ENCODE measurements at places on chromosomes 3 and 15.

DNA sequence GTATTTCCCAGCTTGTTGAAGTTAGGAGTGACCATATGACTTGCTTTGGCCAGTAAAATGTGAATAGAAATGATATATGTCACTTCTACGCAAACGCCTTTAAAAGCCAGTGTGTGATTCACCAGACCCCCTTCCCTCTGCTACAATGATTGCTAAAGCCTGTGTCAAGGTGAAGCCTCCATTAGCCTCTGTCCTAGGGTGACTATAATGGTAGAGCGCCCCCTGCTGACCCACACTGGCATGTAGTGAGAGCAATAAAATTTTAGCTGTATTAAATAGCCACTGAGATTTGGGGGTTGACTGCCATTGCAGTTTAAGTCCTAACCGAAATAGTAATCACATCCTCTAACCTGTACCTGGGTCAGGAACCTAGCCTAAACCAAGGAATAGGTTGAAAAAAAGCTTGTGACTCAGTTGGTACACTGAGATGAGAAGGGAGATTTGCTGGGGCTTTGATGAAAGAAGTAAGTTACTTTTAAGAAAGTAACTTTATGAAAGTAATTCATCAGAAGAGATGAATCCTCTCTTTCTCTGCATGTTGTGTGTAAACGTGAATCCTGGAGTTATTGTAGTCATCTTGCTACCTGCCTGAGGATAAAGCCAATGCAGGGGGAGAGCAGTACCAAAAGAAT is 52.6 kb downstream of the GTF2E1 start:
- peak; percentile 19 for DNase-seq

DNA sequence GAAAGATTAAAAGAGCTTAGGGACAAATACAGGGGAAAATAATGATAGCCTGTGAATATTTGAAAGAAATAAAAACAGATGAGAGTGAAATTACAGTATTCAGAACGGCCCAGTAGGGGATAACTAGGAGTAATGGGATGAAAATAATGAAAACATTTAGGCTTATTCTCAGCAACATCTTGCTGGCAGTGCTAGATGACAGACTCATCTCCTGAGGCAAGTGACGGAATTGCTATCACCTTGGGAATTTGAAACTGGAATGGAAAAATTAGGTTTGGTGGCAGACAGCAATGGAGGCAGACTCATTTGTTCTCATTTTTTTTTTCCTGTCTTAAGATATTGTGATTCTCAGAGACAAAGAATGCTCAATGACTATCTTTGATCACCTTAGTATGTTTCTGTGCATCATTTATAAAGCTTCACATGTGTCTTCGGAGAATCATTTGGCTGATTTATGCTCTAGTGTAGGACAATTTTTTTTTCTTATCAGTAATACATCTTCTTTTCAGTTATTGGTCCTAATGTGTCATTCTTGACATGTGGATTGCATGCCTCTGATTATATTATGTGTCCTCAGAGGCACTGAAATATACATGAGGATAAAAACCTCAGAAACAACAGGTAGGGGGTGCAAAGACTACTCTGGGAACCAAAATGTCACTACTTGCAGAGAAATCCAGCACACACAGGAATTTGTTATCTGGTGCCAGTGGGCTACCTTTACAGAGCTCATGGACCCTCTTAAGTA is 711.7 kb downstream of the EDEM1 start:
- DNase-seq = no peak

DNA sequence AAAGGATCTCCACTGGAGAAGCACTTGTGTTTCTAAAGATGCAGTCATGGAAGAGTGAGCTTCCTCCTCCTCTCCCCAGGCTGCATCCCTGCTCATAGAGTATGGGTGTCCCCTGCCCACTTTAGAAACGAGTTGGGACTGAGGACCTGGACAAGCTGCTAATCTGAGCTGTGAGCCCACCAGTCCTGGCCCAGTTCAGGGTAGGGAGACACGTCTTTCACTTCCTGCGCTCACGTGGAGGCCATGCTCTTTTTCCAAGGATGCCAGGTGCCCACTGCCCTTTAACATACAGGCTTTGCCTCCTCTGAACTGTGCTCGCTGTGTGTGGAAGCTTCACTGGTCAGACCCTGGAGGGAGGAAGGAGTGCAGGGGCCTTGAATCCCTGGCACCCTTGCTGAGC is 316.3 kb downstream of the UACA start:
- DNase-seq = no peak

- no peak for DNase-seq
Observed at GRCh38 chr3:135325096-135325495, 530.0 kb downstream of the EPHB1 start.

GRCh38 chr3:132416161-132416560 is 1.1 kb upstream of the DNAJC13 start:
- DNase-seq = no peak

DNA sequence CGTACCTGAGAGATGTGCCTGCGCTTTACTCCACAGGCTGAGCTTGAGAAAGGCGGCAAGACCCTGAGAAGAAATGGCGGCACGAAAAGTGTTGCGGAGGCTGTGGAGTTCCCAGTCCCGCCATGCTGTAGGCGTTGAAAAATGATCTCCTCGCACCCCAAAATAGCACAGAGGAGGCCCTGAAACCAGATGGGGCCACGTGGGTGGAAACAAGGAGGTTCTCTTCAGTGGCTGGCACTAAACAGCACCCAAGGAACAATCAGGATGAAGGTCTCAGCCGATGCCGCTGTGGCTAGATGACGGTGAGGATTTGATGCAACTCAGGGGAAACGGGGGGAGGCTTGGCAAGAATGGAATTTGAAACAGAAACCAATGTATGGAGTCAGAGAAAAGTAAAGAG is 57.3 kb downstream of the TMEM212 start:
- DNase-seq = no peak

- no peak for DNase-seq
Observed at GRCh38 chr3:50570508-50571279, 1.4 kb downstream of the HEMK1 start.

All from NCI-H1930 (cell line).